ENCODE measurements at places on chromosomes 7 and 10.

GRCh38 chr10:59672150-59672875, 37.3 kb downstream of the SLC16A9 start:
- no peak for DNase-seq

DNA sequence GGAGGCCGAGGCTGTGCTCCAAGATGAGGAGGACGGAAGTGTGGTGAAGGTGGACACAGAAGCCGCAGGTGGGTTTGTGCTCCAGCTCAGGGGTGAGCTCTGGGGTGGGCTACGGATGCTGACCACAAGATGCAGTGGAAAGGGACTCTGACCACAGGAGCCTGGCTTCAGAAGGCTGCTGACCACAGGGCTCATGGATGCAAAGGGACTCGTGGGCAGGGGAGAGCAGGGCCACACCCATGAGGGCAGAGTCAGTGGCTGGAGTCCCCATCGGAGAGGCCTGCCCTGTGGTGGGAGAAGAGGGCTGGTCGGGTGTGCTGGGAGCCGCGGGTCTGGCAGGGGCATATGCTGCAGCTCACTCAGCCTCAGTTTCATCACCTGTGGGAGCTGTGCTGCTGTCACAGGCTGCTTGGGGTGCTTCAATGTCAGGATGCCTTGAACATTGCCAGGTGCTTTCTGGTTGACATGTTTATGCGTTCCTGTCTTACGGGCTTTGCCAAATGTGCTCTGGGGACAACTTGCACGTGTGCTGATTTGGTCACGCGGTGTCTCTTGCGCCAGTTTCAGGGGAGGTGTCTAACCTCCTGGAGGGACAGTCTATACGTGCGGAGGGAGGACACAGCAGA, 13.7 kb downstream of the SCART1 start:
- no peak for DNase-seq

DNA sequence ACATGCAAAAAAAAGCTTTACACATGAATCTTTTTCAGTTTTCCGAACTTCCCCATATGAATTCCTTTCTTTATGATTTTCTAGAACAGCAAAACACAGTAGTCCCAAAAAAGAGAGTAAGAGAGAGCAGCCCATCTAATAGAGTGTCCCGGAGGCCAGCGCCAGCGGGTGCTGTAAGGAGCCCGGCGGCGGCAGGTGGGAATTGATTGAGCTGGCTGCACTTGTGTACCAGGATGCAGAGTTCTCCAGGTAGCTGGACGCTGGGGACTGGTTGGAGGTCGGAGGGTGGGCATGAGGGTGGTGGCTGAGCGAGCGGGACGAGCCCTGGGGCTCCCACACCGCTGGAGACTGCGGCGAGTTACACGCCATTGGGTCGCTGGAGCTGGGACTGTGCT, 4.0 kb downstream of the DLX5 start:
- no peak for DNase-seq

- no peak for DNase-seq
These were observed 5.8 kb downstream of the FLNC start for GRCh38 chr7:128835790-128836641.

DNA sequence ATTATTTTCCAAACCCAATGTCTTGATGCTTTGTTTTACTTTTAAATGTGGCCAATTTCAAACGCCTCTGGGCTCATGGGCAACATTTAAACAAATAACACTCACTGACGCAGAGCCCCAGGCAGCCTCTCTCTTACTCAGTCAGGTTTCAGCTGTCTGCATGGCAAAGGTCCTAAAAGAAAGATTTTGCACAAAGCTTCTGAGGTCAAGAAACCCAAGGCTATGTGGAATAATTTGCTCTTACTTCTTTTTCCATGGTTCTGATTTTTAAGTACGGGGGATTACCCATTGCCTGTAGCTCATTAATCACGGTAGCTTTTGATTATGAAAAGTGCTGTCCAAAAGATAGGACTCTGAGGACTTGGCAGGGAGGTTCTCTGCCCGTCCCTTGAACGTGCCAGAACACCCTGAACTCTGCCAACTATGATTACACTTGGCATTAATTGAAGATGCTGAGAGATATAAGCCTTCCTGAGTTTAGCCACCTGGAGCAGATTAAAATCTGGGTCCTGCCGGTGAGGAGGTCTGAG, 14.1 kb upstream of the MSRB2 start:
- no peak for DNase-seq

DNA sequence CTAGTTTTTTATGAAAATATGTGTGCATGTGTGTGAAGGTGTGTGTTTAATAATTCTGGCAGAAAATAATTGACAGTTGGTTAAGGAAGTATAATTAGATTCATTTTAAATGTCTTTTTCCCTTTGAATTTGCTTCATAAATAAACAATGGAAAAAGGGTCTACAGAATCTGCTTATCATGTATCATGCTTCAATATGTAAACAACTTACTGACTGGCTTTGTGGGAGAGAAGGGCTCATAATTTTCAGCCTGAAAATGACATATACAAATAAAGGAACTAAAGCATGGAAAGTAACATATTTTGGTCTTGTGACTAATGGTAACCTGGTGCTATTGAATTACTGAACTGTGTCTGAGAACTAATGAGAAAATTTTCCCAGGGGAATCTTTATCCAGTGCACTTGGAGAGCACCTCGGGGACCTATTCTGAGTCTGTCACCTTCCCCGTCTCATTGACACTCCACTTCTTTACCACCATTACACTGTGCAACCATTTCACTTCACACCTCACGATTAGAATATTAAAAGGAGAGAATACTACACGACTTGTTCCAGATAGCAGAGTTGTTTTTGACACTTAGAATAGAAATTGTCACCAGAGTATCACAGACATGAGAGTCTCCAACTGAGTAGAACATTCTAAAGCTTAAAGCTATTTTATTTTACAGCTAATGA, 298.6 kb downstream of the TFEC start:
- DNase-seq, result no peak

- DNase-seq, result no peak
These were observed 127.0 kb downstream of the INSYN2A start for GRCh38 chr10:127069436-127069835.

GRCh38 chr10:72719941-72720592, 28.1 kb downstream of the MCU start:
- no peak for DNase-seq
